Fibroblast of pulmonary artery (primary cell): ENCODE measurements at places on chromosomes 5 and 9.

DNA sequence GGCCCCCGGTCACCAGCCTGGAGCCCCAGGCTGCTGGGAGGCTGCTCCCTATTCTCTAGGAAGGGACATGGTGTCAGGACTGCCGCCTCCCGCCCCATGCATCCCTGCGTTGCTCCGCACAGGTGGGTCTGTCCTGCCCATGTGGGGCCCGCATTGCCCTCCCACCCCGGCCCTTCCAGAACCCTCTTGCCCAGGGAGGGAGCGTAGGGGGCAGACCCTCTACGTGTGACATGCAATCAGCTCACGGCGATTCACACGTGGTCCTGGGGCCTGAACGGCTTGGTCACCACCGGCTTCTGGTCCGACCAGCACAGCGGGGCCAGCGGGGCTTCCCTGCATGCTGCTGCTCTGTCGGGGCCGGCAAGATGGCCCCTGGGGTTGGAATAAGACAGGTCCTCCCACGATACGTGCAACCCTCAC, 9.4 kb downstream of the SLC6A19 start:
- no peak for DNase-seq

DNA sequence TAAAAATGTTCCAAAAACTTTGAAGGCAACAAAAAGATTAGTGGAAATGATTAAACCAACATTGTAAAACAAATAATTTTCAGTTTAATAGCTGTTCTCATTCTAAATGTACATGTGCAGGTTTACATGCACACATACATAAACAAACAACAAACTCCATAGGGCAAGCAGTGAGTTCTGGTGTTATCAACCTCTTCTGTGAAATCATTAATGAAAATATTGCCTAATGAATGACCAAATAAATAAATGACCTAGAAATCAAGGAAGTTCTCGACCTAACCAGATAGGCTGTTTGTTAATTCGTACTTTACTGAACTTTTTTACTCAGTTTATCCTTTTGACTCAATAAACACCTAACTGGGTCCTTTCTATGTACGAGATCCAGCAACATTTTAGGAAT, 165.5 kb upstream of the RORB start:
- DNase-seq, result no peak

GRCh38 chr5:111495159-111495558, 17.2 kb downstream of the STARD4 start:
- no peak for DNase-seq

GRCh38 chr9:114112325-114112724, 13.2 kb upstream of the KIF12 start:
- DNase-seq, result no peak

DNA sequence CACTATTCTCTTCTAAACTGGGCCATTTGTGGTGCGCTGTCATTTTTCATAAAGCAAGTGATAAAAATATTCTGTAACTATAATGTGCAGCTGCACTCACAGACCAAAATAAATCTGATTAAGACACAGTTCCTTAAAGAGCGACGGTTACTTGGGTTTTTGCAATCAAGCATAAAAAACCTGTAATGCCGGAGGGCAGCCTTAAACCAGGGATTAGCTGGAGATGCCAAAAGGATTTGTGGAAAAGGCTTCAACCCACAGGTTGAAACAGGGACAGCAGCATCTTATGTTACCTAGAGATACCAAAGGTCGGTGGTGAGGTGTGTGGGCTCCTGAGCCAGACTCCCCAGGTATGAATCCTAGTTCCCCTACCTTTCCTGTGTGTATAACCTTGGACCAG, 49.3 kb downstream of the CTNND2 start:
- DNase-seq, result no peak

DNA sequence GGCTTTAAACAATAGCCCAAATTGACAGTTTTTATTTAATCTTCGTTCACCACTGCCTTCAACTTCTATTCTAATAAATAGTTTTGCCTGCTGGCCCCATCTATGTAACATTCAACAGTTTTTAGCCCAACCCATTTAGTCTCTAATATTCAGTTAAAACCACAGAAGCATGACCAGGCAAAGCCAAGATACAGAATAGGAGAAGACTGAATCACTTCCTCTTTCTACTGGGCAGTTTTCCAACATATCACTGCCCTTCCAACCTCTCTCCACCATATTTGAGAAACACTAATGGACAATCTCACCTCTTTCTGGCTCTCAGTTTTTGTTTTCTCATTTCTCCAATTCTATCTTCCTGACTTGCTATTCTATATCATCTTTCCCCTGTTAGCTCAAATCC, 352.9 kb downstream of the DNAH5 start:
- DNase-seq, result peak; percentile 35

- DNase-seq, result no peak
Measured at GRCh38 chr5:146173597-146173996, 8.9 kb downstream of the LARS1 start.

GRCh38 chr5:81268521-81269196, 32.7 kb upstream of the ZCCHC9 start:
- peak; percentile 86 for DNase-seq

DNA sequence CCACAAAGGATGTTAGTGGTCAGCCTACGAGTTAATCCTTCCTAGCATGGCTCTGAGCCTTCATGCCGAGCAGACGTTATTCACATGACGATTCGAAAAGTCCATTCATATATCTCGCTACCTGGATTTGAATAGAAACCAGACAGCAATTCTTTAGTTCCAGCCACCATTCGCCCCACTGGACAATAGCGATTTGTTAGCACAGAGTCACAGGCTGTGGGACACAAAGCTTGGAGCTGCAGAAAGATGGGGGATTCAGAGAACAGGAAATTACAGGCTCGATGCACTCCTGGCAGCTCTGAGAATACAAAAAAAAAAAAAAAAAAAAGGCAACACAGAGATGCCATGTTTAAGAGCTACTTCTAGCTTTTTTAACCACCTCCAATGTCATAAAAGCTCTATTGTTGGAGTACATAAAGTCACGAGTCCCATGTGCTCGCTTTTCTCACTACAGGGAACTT, 110.7 kb downstream of the NR6A1 start:
- peak; percentile 70 for DNase-seq

GRCh38 chr5:131381777-131382176, 117.9 kb downstream of the CDC42SE2 start:
- DNase-seq, result no peak

DNA sequence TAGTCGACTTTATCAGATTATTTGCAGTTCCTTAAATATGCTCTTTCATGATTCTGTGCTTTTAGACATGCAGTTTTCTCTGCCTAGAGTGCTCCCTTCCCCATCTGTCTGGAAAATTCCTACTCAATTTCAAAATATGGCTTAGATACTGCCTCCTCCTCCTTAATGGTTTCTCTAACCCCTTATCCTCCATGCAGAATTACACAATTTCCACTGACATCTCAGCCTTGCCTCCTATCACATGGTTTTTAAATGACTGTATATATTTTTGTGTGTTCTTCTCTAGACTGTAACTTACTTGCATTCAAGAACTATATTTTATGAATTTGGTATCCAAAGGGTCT, 85.2 kb downstream of the SLC44A1 start:
- DNase-seq, result peak; percentile 54

GRCh38 chr5:42015681-42016080, 90.6 kb downstream of the FBXO4 start:
- DNase-seq, result no peak

- DNase-seq, result peak; percentile 4
Measured at GRCh38 chr9:124473310-124473709, 23.1 kb downstream of the ADGRD2 start.

DNA sequence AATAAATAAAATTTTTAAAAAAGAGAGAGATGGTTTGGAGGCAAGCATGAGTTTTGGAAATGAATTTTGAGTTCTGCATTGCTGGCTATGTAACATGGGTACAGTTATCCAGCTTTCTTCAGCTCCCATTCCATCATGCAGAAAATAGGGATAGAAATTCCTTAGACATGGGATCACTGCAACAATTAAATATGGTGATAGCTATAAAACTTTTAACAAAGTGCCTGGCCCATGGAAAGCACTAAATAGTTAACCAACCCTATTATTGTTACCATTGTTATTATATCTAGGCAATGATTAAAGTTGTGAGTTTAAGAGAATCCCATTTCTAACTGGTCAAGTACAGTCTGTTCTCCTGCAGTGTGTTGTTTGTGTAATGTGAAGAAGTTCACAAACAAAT, 115.4 kb upstream of the GAS1 start:
- no peak for DNase-seq

- no peak for DNase-seq
Measured at GRCh38 chr9:112006361-112007020, 109.9 kb downstream of the UGCG start.

- DNase-seq, result no peak
Measured at GRCh38 chr5:31913808-31914207, 260.3 kb downstream of the GOLPH3 start.

- no peak for DNase-seq
Measured at GRCh38 chr9:124716808-124717207, 54.3 kb downstream of the NR6A1 start.

DNA sequence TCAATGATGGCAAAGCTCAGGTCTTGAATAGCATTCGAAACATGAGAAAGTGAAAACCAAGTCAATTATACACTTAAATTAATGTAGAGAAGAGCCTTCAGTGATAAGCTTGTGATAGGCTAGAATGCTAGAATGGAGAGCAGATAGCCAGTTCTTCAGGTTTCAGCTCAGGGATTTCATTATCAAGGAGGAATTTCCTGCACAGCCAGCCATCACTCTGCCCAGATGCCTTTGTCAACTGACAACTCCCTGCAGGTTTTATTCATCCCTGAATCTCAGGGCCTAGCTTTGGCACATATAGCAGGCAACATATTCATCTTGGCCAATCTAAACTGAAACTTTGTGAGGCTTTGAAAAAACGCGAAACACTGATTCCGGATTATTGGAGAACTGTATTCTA, 199.3 kb upstream of the CDH6 start:
- DNase-seq, result no peak

- DNase-seq, result no peak
Measured at GRCh38 chr5:41373230-41373629, 137.2 kb downstream of the PLCXD3 start.

DNA sequence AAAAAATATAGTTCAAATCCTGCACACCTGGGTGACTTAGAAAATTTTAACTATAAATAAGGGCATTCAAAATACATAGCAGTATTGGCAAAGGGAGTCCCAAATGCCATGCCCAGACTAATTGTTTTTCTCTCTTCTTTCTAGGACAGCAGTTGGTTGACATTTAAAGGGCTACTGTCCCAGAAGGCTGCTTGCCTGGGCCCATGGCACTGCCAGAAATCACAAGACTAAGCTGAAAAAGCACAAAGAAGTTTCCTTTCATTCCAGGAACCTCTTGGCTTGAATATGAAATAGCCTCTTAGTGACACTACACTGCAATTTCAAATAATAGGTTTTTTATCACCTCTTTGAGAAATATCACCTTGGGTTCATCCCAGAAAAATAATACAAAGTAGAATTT, 388.9 kb upstream of the TRPC7 start:
- DNase-seq, result no peak

GRCh38 chr9:4689021-4689420, 9.7 kb downstream of the CDC37L1 start:
- no peak for DNase-seq

- DNase-seq, result peak; percentile 67
Measured at GRCh38 chr9:5549658-5550650, 39.6 kb downstream of the PDCD1LG2 start.

DNA sequence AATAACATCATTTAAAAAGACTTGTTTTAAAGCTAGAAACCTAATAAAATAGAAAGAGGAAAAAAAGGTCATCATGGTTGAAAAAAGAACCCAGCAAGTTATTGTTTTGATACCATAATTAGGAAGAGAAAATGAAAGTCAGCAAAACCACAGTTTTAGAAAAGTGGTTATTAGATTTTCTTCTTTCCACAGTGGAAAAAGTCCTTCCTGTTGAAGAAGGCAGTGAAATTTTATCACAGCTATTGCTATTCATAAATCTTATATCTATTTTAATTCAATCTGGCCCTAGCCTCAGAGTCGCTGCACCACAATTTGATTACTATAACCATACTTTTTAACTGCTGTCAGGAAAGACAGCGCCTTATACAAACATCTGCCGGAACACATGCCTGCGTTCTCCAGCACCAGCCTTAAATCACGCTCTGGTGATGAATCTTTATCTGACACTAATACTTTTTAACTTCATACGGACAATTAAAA, 60.3 kb downstream of the MAPKAP1 start:
- DNase-seq, result no peak
